Activated T-cell treated with anti-CD3 and anti-CD28 coated beads for 24 hours (primary cell): ENCODE measurements at places on chromosomes 6 and 20.

DNA sequence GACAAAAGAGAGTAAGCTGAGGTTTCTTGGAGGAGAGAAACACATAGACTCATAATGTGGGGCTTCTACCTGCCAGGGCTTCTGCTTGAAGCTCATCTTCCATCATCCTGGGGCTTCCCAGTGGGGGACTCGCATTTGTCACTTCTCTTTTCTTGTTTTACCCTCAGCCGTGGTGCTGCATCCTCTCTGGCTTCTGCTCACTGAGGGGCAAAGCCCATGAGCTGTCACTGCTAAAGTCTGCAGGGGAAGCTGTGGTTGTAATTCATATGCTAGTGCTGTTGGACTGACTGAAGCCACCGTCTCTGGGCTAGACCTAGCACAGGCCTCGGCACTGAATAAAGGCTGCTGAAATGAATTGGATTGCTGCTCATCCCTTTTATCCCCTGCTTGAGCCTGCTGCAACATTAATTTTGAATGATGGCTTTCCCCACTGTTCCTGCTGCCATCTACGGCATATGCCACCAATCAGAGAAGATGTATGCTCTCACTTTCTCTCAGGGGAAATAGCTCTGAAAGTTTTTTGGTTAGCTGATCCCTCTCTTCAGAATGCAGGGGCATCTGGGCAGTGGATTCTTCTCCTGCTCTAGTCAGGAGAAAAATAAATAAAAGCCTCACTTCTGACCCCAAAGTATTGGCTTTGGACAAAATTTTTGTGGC is 568.4 kb upstream of the MAP3K7 start:
- DNase-seq: no peak

DNA sequence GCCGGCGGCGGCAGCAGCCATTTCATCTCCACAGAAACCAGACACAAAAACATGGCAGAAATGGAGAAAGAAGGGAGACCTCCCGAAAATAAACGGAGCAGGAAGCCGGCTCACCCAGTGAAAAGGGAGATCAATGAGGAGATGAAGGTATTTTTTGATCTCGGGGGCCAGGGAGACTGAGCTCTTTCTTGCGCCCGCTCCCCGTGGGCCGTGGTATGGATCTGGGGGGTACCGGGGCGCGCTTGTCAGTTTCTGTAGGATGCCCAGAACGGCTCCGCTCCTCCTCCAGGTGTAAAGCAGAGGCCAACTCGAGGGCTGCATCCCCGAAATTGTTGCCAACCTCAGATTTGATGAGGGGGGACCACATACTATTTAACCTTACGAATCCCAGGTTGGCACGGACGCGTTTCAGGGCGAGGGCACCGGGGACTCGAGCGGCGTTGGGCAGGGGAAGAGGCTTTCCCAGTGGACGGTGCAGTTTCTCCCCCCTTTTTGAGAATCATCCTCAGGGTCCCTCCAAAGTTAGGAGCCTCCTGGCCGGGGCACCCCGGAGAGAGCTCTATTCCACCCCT is 735 bp downstream of the SOBP start:
- no peak for DNase-seq

DNA sequence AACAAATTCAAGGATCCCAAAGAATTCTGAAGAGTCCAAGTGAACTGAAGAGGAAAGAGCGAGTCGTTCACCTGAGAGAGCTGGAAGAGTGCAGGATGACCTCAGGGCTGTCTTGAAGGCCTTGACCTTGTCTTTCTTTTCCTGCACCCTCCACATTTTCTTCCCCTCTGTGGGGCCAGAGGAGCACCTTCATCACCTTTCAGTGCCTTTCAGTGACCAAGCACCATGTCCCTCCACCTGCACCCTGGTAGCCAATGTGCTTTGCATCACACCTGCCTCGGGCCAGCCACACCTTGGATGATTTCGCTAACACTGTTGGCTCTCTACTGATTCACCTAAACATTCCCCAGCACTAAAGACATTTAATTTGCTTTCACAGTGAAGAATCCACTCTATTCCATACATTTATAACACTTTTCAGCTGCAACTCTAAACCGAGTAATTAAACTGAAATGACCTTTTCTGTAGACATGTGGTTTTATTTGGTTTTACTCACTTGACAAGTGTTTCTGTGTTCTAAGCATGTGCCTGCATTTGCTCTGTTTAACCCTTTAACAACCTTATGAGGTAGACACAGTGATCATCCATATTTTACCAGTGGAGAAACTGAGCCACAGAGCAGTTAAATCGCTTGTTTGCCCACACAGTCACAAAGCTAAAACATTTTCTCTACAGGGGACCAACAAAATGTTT is 121.3 kb upstream of the CST7 start:
- DNase-seq: no peak

DNA sequence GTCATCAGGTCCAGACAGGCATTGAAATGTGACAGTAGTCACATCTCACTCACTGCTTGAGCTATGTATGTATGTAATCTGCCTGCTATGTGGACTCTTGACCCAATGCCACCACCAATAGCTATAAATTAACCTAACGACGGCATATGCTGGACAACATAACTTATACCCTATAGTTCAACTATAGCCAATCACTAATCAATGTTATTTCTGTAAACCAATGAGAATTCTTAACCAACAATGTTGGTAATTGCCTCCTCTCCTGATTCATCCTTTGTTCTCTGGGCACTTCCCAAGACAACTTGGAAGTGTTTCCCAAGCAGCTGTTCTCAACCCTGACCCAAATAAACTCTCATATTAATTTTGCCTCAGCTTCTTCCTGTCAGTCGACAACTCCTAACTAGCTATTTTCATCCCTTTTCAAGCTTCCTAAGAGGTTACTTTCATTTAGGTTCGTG is 24.1 kb upstream of the SERPINB1 start:
- no peak for DNase-seq

GRCh38 chr20:41308290-41308711 is 9.2 kb downstream of the ZHX3 start:
- DNase-seq: no peak

DNA sequence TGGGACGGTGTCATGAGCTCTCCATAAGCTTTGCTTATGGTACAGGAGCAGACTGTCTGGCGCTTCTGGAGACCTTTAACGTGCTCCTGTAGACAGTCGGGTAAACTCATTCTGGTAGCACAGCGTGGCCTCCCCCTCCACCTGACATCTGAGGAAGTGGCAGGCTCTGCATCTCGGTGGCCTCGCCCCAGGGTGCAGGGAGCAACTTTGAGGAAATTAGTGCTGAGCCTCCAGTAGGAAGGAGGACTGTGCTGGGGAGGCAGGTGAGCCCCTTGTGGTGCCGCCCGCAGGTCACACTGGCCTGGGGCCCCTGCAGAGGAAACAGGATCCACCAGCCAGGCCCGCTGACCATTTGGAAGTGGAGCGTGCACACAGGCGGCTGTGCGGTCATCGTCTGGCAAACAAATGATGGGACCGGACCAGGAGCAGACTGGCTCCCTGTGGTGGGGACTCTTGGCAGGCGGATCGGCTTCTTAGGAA is 57.9 kb downstream of the SYNJ2 start:
- no peak for DNase-seq

DNA sequence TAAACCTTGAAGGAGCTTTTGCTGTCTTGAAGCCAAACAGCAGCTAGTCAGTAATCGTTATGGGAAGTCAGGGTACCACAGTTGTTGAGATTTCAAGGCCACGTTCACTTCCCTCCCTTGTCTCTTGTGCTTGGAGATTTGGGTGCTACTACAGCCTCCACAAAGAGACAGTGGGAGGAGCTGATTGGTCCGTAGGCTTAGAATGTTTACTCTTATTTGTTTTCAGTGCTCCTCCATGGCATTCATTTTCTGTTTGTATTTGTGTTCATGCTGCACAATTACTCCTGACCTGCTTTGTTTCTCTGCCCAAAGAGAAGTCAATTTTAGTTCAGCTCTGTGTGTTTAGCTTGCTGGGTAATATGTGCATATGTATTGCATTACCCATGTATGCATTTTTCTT is 147.7 kb downstream of the PRL start:
- no peak for DNase-seq

GRCh38 chr6:148037496-148037895 is 305.1 kb upstream of the SASH1 start:
- no peak for DNase-seq
